A172 (cell line): ENCODE measurements at places on chromosomes 3 and 15. TPM values are rescaled to one million over a fixed set of nuclear protein-coding genes. Genes with fewer than 3 reads are reported as not detected.

Gene LRRC34
- total RNA-seq: not detected in 2 replicates

Gene MCTP2
- not detected in 2 replicates for total RNA-seq

Gene PPP1R14D
- total RNA-seq: not detected in 2 replicates

Gene SLC24A5
- total RNA-seq: not detected in 2 replicates

Gene ZNF148
- total RNA-seq: 51.9 and 53.5 TPM in 2 replicates

Gene NSUN3
- 15.4 and 16.7 TPM in 2 replicates for total RNA-seq

Gene GXYLT2
- total RNA-seq: 6.0 and 6.6 TPM in 2 replicates

Gene MBNL1
- 137 and 161 TPM in 2 replicates for total RNA-seq

DNA sequence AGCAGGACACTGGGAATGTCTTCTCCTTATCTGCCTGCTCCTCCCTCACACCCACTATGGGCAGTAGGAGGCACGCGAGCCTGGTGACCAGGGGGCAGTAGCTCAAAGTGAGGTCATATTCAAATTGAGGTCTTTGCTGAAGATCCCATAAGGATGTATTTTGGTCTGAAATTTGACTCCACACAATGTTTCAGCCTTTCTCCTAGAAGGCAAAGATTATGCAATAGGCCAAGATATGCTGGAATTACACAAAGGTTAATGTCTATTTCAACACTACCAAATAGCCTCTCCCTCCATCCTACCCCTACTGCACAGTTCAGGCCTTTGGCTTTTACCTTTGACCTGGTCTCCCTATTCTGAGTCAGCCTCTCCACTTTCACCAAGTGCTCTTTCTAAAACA lies 203.0 kb downstream of the TIGIT start:
- DNase-seq: no peak

DNA sequence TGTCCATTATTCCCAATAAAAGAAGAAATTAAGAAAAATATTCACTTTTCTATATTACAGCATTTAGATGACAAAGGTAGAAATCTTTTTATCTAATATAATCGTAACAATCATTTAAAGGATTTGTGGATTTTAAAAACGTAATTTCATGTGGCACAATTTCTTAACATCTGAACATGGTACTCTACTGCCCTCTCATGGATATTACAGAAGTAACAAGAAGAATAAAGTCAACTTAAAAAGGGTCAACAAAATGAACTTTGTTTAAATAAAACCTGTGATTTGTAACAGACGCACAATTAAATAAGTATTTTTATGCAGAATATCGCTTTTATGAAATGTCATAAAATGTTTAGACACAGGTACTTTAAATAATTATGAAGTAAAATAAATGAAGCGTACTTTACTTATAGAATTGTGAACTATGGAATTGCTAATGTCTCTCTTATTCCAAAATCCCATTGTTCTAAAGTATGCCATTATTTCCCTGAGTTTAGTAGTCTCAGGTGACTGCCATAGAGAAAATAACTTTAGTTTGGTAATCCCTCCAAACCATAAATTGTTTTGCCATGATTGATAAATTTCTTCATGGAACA lies 366.8 kb upstream of the ZNF385D start:
- DNase-seq: peak; percentile 39

- no peak for DNase-seq
These were observed 105.0 kb downstream of the LRRK1 start for GRCh38 chr15:101024073-101024695.

DNA sequence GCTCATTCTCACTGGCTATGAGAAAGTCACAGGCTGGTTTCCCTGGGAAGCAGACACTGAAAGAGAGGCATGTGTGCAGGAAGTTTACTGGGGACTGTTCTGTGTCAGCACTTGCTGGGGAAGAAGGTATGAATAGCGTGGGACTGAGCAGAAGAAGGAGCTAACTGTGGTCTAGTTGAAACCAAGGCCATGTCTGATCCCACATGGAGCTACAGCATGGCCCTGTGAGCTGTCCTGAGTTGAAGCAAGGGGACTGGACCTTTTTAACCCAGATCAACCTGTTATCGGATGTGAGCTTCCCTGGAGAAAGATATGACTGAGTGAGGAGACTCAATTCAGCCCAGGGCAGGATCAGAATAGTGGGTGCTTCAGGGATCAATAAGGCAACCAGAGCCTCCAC lies 53.7 kb downstream of the DCLK3 start:
- DNase-seq: no peak

GRCh38 chr15:96253006-96253747 lies 77.3 kb upstream of the NR2F2 start:
- no peak for DNase-seq

- no peak for DNase-seq
These were observed 2.9 kb downstream of the ADPRH start for GRCh38 chr3:119582178-119582577.

- DNase-seq: peak; percentile 58
These were observed 190.6 kb downstream of the SHQ1 start for GRCh38 chr3:72657666-72658065.

- DNase-seq: no peak
These were observed 260.7 kb downstream of the MECOM start for GRCh38 chr3:169402672-169403360.

DNA sequence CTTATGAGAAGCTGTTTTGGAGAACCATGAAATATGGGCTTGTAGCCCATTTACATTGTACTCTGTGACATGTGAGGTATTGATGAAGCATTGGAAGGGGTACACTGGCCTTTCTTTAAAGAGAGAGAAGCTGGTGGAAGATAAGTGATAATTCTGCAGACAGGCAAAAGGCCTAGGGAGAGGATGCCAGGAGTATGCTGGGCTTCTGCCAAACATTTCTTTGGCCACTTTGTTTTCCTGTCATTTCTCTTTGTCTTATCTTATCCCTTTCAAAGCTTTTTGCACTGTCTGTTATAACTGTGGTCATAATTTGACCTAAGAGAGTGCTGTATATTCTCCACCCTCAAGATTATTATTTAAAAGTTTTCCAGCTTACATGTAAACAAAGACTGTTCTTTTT lies 109.6 kb upstream of the SEMA6D start:
- DNase-seq: no peak

DNA sequence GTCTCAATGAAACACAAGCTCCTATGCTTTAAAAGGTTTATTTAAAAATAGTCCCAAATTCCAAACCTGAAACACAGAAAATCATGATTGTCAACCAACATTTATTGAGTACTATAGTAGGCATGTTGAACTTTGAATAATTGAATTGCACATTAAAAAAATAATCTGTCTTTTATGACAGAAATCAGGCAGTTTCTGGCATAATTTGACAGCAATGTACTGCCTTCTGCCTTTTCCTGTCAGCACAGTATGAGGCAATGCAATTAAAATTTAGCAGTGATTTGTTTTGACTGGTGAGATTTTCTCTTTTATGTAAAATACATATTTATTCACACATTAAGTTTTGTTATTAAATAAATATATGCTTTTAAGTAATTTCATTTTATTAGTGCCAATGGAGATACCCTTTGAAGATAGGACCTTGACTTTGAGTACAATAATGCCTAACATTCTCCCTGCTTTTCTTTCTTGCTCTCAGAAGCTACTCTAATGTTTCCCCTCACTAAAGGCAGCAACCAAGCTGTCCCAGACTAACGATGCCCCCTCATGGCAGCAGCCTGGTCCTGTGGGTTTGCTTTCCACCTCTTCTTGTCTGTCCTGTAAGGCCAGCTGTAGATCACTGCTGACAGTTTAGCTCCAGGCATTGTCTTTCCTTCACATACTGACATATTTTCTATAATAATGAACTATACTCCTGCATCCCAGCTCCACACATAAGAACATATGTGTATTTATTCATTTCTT lies 346.7 kb downstream of the IL20RB start:
- DNase-seq: no peak

DNA sequence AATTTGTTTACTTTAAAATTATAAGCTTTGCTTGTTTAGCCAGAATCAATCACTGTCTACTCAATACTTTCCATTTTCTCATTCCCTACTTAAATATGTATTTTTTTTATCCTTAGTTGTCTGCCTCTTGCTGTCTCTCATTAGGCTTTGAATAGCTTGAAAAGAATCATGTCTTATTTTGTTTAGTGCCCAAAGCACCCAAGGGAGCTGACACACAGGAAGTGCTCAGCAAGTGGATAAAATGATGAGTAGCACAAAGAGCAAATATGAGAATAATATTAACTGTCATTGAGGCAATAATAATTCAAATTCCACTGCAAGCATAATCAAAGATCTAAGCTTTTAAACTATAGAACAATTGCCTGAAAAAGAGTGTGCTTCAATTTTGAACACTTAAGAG lies 19.0 kb upstream of the IL1RAP start:
- DNase-seq: no peak

GRCh38 chr3:16357186-16358121 lies 92.4 kb downstream of the OXNAD1 start:
- no peak for DNase-seq

DNA sequence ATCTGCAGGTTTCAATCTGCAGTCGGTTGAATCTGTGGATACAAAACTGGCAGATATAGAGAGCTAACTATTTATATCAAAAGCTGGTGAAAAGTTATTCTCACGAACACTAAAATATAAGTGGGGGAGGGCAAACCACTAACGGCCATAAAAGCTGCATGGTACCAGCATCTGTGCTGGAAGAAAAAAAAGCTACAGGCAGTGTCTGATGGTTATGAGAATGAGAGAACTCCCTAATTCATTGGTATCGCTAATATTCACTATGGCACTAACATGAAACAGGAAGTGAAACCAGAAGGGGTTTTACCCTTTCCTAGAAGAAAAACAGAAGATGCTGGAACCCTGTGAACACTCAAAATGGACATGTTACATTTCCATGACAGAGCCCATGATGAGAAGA lies 15.9 kb downstream of the CEP70 start:
- no peak for DNase-seq

GRCh38 chr3:23964537-23965235 lies 19.6 kb downstream of the NR1D2 start:
- no peak for DNase-seq

- no peak for DNase-seq
These were observed 360.5 kb downstream of the EPHA3 start for GRCh38 chr3:89467898-89468363.

DNA sequence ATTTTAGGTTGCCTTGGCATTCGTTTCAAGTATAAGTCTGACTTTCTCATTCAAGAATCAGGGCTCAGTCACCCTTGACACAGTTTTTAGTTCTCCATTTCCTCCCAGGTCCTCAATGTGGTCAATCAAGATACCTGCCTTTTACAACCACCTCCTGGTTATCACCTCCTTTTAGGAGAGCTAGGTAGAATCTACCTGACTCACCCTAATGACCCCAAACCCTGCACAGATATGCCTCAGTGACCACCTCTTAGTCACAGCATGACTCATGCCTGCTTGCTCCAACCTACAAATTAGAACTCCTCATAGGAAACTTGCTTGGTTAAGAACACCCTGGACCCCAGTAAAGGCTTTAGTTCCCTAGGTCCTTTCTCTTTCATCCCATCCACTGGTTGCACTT lies 22.5 kb downstream of the DMXL2 start:
- DNase-seq: peak; percentile 23

DNA sequence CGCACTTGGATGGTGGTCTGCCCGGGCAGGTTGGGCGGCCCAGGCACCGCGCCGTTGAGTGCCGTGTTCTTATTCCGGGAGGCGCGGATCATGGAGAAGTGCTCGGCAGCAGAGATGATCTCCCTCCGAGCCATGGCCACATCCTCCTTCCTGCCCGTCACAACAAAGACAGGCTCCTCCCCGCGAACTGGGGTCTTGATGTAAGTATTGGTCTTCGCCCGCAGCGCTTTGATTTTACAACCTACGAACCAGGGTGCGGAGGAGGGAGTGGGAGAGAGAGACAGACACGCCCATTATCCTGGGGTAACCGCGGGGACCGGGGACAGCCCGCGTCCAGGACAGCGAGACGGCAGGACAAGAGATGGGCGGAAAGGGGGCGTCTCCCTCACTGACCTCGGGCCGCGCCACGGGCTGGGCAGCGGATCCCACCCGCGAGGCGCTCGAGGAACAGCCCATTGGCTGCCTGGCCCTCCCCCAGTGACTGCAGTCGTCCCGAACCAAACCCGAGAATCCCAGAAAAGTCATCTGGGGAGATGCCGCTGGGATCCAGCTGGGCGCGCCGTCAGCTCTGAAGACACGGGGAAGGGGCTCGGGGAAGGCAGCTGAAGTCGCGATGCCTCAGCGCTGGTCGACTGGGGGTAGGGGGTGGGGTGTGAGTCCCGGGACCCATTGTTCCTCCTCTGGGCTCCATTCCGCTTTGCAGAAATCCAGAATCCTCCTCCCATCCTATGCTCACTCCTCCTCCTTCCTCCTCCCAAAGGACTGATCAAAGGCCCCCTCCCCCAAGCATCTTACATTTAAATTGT lies 1.2 kb downstream of the MEX3B start:
- peak; percentile 39 for DNase-seq

DNA sequence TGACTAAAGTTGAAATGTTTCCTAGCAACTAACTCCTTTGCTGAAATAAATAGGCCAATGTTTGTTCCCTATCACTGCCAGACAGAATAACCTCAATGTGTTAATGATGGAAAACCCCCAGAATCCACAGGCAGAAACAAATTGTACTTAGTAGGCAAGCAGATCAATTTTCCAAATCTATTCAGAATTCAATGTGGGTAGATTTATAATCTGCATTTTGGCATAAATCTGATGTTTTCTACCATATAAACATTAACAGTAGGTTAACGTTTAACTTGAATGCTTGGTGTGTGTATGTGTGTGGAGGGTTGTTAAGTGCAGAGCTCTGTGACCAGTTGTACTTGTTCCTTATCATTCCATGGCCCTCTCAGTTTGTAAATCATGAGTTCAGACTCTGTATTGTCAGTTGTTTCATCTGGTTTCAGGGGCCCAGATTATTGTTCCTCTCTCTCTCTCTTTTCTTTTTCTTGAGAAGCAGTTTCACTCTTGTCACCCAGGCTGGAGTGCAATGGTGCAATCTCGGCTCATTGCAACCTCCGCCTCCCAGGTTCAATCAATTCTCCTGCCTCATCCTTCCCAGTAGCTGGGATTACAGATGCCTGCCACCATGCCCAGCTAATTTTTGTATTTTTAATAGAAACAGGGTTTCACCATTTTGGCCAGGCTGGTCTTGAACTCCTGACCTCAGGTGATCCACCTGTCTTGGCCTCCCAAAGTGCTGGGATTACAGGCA lies 32.8 kb downstream of the PLSCR1 start:
- DNase-seq: no peak

DNA sequence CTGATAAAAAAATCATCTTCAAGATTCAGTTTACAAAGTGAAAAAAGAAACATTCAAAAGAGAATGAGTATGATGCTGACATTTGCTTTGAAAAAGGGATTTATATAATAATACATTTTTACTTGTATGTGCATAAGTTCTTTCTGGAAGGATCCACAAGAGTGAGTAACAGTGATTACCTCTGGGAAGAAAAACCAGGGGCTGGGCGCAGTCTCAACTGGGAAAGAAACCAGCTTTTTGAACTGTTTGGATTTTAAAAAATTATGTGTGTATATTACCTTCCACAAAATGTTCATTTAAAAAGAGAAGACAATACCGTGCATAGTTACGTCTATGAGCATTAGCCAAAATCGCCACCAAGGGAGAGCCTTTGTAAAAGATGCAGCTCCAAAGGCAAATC lies 1.3 kb downstream of the CLEC3B start:
- DNase-seq: no peak

DNA sequence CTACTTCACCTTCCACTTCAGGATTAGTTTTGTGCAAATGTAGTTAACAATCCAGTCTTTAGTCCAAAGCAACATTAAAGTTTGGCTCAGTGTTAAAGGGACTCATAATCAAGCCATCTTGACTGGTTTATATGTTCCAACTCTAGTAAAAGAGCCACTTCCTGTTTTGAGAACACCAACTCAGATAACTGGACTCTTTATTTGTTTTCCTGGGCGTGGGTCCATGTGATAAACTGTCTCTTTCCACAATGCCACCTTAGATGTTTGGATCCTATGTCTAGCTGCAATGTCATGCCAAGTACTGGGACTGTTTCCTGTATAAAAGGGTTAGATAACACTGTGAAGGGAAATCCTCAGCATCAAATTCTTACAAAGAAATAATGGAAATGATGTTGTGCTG lies 545.0 kb downstream of the PYDC2 start:
- peak; percentile 75 for DNase-seq
